ENCODE measurements at places on chromosomes 11 and 22.

DNA sequence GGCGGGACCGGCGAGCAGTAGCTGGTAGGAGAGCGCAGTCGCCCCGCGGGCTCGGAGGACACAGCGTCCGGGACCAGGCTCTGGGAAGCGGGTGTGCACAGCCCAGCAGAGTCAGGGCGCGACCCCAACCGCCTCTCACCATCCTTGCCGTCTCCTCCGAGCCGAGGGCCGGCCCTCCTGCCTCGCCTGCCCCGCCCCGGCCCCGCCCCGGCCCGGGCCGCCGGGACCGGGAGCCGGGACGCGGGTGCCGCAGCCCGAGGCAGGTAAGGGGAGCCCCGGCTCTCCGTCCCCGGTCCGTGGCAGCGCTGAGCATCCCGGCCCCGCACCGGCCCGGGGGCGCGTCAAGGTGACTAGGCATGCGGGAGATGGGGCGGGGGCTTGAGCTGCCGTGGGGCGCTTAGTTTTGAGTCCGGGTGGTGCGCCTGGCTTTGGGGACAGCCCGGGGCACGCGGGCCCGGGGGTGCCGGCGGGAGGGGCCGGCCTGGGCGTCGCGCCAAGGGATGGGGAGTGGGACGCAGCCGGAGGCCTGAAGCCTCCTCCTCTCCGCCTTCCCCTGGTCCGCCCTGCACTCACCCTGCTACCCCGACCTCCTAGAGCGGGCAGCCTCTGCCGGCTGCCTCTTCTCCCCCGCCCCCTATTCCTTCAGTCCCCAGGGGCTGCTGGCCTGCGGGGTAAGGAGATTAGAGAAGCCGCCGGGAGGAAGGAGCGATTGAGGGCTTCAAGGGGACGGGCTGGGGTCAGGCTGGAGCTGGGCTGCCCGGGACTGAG lies at the start of gene ABCG4:
ABCG4 (plus strand) TSS at position 35 of the 768 bp plus-strand sequence. CDS start 914 bp downstream, outside the sequence.
- DNase-seq: no peak

GRCh38 chr11:116342148-116342547 lies 430.6 kb downstream of the BUD13 start:
- no peak for DNase-seq

- no peak for DNase-seq
Measured at GRCh38 chr11:45374653-45375059, 88.5 kb upstream of the SYT13 start.

DNA sequence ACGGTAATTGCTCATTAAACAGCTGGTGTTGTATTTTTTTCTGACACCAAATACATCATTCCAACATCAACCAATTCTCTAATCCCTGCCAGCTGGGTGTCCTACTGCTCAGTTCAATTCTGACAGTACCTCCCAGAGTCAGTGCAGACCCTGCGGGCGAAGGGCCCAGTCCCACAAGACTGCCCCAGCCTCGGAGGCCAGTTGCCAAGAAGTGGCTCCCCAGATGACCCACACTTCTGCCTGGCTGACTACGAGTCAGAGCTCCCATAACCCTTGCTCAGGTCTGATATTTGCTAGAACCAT lies 147.2 kb downstream of the CTTN start:
- DNase-seq: no peak

DNA sequence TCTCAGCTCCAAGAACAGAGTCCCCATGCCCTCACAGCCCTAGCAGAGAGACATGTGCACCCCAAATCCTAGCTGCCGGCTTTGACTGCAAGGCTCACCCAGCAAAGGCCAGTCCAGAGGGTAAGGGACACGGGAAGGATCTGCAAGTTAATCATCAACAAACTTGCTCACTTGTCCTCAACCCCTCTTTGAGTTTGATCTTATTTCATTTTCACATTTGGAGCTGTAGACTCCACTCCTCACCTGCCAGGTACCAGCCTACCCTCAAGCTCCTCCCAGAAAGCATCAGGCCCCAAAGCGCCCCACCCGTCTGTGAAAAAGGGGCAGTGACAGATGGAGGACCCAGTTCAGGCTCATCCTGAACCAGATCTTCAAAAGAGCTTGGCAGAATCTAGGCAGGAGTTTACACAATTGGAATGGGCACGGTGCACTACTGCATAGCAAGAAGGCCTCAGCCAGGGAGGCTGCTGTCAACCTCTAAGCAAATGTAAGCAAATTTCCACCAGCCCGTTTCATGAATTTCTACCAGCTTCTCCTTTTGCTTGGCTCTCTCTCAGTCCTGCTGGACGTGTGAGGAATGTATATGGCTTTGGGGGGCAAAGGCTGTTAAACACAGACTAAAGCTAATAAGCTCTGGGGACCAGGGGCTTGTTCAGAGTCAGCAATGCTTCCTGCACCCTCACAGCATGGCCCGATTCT lies 5.5 kb downstream of the EHD1 start:
- no peak for DNase-seq

GRCh38 chr11:121194731-121195596 lies 93.9 kb downstream of the TECTA start:
- DNase-seq: peak; percentile 54

DNA sequence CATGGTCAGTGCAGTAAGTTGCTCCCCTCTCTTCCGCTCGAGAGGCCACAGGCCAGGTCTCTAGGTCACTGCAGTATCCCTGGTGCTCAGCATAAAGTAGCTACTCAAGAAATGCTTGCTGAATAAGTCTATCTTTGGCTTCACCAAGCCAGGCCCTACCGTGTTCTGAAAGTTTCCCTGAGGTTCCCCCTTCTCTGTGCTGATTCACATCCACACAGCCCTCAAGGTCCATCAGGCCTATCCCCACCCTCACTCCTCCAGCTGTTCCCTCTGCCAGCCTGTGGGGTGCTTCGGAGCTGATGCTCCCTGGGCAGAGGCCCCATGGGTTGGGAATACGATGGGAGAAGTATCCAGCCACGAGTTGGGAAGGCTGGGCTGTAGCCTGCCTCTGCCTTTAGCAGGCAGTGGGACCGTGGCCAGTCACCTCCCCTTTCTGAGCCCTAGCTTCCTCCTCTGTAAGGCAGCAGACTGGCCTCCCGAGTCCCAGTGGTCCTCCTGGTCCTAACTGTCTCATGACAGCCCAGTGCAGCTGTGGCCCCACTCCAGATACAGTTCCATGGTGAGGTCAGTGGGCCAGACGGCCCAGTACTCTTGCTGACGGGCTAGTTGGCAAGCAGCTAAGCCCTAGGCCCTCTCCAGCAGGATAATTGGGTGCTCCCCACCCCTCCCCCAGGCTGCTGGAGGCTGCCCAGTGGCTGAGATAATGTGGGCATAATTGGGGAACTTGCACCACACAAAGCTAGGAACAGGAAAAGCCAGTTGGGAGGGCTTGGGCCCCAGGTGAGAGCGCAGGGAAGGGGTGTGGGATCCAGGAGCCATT lies 48.2 kb downstream of the NECTIN1 start:
- no peak for DNase-seq

DNA sequence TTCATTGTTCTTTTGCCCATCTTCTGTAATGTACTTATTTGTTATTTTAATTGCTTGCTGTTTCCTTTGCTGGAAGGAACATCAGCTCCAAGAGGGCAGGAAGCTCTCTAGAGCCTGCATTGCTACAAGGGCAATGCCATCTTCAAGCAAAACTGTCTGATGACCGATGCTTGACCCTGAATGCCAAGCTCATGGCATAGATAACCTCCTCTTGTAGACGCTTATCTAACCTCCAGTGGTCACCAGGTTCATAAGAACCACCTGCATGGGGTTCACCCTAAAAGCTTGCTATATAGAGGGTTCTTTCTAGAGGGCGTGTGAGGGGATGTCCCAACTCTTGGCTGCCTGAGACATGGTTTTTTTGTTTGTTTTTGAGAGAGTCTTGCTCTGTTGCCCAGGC lies 16.5 kb downstream of the FADS3 start:
- DNase-seq: no peak

DNA sequence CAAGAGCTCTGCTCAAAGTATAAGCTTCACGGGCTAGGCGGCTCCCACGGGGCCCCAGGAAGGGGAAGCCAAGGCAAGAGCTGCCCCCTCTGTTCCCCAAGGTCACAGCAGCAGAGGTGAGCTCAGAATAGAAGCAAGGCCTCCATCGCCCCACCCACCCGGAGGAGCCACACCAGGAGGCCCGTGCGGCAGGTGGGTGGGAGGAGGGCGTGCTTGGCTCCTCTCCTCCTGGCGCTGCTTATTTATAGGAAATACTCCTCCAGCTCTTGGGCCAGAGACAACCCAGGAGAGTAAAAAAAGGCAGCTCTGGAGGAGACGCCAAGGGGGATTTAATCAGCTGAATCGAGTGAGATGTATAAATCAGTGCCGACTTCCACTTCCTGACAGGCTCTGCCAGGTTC lies 87.8 kb downstream of the FEZ1 start:
- no peak for DNase-seq

Measured in stimulated activated CD4-positive, alpha-beta T cell treated with anti-CD3 and anti-CD28 coated beads, Interleukin-1b, Interleukin-23, amount 100 ng/mL, for 24 hours (primary cell).